ENCODE measurements at places on chromosomes 2 and 18.

DNA sequence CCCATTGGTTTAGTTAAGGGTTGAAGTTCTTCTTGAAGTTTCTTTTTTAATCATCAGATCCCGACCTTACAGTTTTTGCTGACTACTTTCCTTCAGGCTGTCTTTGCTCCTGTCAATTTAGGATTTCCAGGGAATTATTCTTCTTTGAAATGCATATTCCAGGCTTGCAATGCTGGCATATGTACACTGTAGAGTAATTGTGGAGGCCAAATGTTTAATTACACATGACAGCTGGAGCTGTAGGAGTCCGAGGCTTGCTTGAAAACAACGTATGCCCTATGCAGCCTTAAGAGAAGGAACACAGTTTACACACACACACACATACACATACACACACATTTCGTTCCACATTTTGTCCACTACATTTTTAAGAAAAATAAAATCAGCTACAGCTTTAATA is 602.3 kb downstream of the TMEM182 start:
- no peak for DNase-seq

- no peak for DNase-seq
These were observed 484.3 kb downstream of the THSD7B start for GRCh38 chr2:137249463-137250130.

GRCh38 chr2:183383854-183384253 is 259.6 kb downstream of the NUP35 start:
- no peak for DNase-seq

- peak; percentile 30 for DNase-seq
These were observed 488.6 kb upstream of the SMIM21 start for GRCh38 chr18:75915941-75916623.

- no peak for DNase-seq
These were observed 63.5 kb downstream of the MEIS1 start for GRCh38 chr2:66498289-66498975.

DNA sequence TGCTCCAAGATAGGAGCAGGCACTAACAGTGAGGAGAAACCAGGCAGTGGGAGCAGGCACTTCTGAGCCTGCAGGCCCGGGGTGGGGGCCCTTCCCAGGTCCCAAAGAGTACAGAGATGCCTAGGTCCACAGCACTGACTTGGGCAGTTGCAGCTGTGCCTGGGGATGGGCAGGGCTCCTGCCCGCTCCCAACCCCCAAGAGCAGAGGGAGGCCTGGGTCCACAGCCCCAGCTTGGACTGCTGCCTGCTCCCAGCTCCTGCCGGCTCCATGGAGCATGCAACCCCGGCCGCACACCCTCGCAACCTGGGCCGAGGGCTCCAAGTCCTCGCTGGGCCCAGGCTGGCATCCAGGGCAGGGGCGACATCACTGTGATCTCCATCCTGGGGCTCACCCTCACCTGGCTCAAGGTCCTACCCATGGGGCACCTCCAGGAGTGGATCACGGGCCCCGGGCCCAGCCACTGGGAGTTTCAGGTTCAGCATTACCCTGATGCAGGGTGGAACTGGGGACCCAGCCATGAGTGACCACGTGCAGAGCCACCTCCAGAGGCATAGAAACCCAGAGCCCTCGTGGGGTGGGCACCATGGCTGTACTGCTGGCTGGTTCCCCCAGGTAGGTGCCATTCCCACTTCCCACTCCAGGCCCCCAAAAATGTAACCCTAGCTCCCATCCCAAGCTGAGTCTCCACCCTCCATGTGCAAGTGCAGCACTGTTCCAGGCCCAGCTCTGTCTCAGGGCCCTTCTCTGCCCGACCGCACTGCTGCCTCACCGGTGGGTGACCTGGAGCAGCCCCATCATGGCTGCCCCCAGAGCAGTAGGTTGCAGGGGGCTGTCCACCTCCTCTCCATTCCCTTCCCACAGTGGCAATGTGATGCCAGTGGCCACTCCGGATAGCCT is 325.6 kb downstream of the NR4A2 start:
- DNase-seq = no peak

GRCh38 chr2:10493634-10494281 is 45.6 kb upstream of the ODC1 start:
- no peak for DNase-seq

DNA sequence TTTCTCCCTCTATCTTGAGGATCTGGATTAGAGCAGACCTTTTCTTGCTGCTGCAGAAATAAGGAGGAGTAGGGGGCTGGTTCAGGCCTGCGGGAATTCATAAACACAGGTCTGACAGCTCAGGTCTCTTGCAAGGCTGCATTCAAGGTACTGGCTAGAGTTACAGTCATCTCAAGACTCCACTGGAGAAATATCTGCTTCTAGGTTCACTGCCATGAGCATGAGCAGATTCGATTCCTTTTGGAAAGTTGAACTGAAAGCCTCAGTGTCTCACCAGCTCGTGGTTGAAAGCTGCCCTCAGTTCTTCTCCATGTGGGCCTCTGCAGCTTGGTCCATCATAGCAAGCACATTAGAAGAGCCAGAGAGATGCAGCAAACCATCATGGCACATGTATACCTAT is 124.4 kb upstream of the SETBP1 start:
- DNase-seq = no peak

DNA sequence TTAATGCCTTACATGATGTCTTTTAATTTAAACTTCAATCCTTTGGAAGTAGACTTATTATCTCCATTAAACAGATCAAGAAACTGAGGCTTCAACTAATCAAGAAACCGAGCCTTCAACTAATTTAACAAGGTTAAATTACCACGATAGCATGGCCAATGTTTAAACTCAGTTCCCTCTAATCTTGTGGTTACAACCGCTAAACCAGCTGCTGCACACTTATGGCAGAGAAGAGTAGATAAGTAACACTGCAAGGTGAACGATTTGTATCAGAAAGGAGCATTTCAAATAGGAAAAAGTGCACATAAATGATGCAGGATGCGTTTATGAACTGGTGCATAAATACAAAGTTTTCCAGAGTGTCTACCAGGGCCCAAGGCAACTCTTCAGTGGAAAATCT is 144.6 kb upstream of the CAVIN2 start:
- DNase-seq = no peak

- no peak for DNase-seq
These were observed 11.8 kb downstream of the LAMA3 start for GRCh38 chr18:23701017-23701416.

DNA sequence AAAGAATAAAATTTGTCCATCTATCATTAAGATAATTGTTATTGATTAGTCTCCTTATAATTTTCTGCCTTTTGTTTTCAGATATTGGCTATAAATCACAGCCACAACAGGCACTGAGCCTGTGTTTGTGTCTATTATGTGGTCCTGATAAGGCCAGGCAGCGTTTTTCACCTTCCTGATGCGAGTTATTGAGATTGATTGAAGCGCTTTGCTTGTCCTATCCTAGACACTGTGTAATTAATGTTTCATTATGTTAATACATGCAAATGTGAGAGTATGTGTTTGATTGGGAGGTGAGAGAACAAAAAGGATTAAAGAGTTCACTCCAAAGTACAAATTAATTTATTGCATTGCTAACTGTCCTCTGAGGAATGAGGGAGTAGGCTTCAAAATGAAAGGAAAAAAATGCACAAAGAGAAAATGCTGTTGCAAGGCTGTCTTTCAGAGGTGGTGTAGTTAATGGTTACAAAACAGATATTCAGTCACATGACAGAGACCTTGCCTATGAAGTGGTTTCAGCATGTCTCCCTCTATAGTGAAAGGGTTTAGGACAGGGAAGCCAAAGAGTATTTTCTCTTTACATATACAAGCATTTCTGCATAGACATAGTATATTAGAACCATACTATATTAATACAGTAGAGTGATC is 391.1 kb downstream of the DCC start:
- DNase-seq = no peak

GRCh38 chr2:102046135-102046986 is 54.6 kb downstream of the IL1R2 start:
- no peak for DNase-seq

GRCh38 chr2:17084877-17085276 is 419.2 kb upstream of the CYRIA start:
- DNase-seq = no peak

- no peak for DNase-seq
These were observed 484.1 kb downstream of the DCC start for GRCh38 chr18:52824126-52824525.

GRCh38 chr2:7516484-7517063 is 599.4 kb downstream of the RNF144A start:
- no peak for DNase-seq

DNA sequence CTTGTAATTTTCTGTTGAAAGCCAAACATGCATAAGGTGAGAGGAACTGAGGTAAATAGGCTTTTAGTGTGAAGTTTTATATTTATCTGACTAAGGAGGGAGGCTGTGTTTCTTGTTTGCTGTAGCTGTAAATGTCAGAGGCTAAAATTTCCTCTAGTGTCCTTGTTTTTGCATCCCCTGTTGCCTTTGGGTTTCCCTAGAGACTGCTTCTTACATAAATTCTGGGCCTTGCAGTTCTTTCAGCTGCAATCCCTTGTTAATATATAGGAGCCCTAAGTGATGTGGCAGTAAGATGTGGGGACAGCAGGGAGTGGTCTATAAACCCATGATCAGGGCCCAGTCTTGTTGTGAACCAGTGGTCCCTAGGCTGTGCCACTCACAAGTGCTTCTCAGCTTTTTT is 7.5 kb upstream of the IMP4 start:
- no peak for DNase-seq

- DNase-seq = no peak
These were observed 47.5 kb upstream of the TWSG1 start for GRCh38 chr18:9287036-9287435.

DNA sequence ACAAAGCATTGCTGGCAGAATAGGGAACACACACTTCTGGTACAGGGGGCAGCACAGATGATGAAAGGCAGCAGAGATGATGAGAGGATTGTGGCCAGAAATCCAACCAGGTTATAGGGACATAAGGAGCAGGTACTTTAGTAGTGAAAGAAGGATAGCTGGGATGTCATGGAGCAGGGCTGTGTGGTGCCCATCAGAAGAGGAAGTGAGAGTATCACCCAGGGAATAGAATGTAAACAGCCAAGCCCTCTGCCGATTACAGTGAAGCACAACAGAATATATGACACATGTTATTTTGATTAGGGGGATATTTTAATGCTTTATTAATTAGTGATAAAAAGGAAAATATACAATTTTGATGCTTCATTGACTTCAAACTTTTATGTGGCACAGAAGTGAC is 883.4 kb upstream of the CDH2 start:
- no peak for DNase-seq

DNA sequence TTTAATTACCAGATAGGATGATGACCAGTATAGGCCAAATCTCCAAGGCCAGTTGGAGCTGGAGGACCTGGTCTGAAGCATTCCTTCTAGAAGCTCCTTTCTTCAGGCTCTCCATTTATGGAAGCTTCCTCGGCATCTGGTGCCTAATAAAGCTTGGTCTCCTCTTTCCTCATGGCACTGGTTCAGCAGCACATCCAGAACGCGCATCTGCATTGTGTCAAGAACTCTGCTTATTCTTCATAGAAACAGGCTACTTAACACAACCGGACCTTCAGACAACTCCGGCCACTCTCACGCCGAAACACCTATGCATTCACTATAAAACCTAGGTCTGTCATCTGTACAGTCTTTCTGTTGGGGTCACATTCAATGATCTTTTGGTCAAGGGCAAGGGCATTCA is 99.8 kb downstream of the COL6A3 start:
- DNase-seq = no peak

GRCh38 chr2:284896-285492 is 2.9 kb downstream of the ALKAL2 start:
- DNase-seq = no peak

DNA sequence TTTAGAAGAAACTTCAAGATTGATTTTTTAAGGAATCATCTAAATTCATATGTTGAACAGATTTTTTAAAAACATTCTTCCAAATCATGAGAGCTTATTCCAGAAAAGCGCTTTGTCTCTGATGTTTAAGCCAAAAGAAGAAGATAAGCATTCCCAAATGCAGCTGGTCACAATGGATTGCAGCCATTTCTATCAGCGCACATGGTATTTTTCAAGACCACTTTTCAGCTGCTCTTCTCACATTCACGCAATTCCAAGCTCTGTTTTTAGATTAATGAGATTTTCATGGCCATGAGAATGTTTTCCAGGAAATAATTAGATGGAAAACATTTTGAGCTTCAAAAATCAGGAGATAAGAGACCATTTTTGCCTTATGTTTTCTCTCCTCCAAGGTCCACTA is 8.7 kb downstream of the OSBPL1A start:
- DNase-seq = no peak

GRCh38 chr2:43393918-43394317 is 167.5 kb upstream of the ZFP36L2 start:
- DNase-seq = no peak

GRCh38 chr18:5469340-5469739 is 74.5 kb downstream of the EPB41L3 start:
- DNase-seq = no peak

DNA sequence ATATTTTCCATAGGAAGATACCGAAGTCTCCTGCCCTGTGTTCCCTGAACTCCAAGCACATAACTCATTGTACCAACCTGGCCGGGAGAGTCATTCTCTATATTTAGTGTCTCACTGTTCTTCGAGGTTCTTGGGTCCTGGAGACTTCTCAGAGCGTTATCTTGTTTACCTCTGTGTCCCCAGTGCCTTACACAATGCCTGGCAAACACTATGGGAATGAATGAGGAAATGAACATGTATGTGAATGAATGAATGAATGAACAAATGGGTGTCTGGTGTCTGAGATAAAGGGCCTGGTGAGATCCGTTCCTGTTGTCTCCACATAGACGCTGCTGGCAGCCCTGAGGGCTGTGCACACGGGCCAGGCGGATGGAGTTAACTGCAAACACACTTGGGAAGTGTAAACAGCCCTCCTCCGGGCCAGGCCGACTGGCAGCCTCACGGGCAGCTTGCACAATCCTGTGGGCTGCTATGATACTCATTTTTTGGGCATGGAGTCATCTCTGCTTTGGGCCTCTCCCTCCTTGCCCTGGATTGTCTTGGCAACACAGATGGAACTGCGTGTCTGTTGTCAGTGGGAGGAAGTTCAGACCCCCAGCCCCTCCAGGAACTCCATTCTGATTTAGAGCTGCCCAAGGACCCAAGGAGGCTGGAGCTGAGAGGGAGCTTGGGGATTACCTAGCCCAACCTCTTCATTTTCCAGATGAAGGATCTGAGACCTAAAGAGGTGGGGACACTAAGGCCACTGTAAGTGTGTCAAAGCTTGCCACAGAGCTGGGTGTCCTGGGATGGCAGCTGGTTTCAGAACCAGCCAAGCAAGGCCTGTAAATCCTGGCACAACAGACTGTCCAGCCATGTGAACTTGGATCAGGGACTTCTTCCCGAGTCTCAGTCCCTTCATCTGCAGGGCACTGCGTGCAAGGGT is 124.4 kb downstream of the INHBB start:
- no peak for DNase-seq

DNA sequence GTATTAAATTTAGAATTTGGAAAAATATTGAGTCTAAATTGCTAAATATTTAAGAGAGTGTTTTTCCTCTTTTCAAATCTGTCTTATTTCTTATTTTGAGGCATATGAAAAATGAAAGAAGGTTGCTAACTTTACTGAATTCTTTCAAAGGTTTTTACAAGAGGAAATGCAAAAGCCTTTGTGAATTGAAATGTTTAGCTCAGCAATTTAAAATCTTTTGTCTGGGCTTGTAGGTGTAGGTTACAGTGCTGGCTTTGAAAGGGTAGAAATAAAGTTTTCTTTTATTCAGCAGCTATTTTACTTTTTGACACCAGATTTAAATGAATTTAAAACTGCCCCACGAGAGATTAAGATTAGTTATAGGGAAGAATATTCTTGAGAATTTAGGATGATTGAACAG is 192.0 kb downstream of the CDH7 start:
- DNase-seq = no peak
